CD4-positive, alpha-beta T cell treated with Interleukin-4 for 4 hours (primary cell): ENCODE measurements at places on chromosomes 4 and X.
A peak's percentile ranks its signal among the peaks of the same experiment; 100 is the strongest.

- no peak for DNase-seq
These were observed 107.2 kb downstream of the CENPC start for GRCh38 chr4:67437974-67438713.

DNA sequence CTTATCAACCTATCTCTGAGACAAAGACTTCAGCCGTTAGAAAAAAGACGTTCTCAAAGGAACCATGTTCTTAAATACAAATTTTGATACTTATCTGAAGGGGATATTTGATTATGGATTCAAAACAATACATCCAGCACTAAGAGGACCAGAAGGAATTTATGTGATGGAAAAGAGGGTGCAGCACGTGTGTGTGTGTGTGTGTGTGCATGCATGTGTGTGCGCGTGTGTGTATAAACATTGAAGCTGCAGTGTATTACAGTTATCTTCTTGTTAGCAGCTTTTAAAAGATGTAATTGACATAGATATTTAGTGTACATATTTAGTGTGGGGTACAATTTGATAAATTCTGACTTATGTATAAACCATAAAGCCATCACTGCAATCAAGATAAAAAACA lies 44.9 kb downstream of the ANK2 start:
- no peak for DNase-seq

- no peak for DNase-seq
These were observed 145.8 kb downstream of the AASDH start for GRCh38 chr4:56241500-56241899.

- DNase-seq: no peak
These were observed 47.4 kb downstream of the REPS2 start for GRCh38 chrX:16993791-16994318.

GRCh38 chr4:16824278-16824806 lies 74.1 kb downstream of the LDB2 start:
- no peak for DNase-seq

DNA sequence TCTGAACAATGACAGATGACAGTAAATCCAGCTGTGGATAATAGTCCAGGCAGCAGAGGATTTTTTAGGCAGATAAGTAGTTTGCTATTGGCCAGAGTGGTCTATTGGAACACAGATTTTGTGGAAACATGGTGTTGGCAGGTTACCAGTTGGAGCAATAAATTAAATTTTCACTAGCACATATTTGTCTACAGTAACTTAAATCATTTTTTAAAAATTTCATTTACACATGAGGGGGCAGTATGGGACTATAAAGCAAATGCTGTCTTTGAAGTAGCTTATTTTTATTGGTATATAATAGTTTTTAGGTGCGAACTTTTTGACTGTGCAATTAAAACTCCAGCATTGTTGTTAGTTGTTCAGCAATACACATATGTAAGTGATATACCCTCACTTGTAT lies 289.8 kb downstream of the ARHGAP10 start:
- peak; percentile 8 for DNase-seq

GRCh38 chrX:63327788-63328187 lies 23.3 kb downstream of the SPIN4 start:
- no peak for DNase-seq

- no peak for DNase-seq
These were observed 53.4 kb downstream of the GABRB1 start for GRCh38 chr4:47084795-47085194.
